Esophagus muscularis mucosa (tissue), 4 donors: ENCODE measurements at places on chromosomes 16 and 17. TPM values are rescaled to one million over a fixed set of nuclear protein-coding genes. Genes with fewer than 3 reads are reported as not detected.

Gene C17orf78
- total RNA-seq = not detected

DNA sequence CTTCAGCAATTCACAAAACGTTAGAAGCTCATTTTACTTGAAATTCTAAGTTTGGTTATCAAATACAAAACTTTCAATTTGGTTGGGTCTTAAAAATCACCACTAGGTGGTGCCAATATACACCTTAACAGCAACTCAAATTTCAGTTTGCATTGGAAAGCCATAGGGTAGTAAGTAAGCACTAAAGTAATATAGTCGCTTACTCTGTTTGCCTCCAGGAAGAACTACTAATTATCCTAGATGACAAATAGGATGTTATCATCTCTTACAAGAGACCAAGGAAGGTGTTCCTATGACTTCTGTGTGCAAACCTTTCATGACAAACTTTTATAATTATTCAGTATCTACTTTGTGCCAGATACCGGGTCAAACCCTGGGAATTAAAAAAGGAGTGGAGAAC, 93.3 kb downstream of the MYO1D start:
- H3K4me3 ChIP-seq = no peak overlapping the region
- DNase-seq = no peak
- no peaks in the 10 kb centered on the region for H3K36me3 ChIP-seq
- H3K4me1 ChIP-seq = no peaks in the 10 kb centered on the region
- H3K27me3 ChIP-seq = no peaks in the 10 kb centered on the region

GRCh38 chr17:79231766-79232287, 157.2 kb downstream of the ENGASE start:
- no peaks in the 10 kb centered on the region for H3K4me1 ChIP-seq
- H3K27ac ChIP-seq = no peak overlapping the region
- no peaks in the 10 kb centered on the region for H3K27me3 ChIP-seq
- H3K4me3 ChIP-seq = no peak overlapping the region

- H3K4me1 ChIP-seq = peaks cover 6% of the 10 kb centered on the region
- no peak for DNase-seq
- H3K36me3 ChIP-seq = no peaks in the 10 kb centered on the region
- H3K27ac ChIP-seq = no peak overlapping the region
- no peaks in the 10 kb centered on the region for H3K27me3 ChIP-seq
- no peak overlapping the region for H3K4me3 ChIP-seq
Observed at GRCh38 chr16:78460428-78460827, 361.0 kb downstream of the WWOX start.

Gene HSPB9
- 0.26 TPM for total RNA-seq

DNA sequence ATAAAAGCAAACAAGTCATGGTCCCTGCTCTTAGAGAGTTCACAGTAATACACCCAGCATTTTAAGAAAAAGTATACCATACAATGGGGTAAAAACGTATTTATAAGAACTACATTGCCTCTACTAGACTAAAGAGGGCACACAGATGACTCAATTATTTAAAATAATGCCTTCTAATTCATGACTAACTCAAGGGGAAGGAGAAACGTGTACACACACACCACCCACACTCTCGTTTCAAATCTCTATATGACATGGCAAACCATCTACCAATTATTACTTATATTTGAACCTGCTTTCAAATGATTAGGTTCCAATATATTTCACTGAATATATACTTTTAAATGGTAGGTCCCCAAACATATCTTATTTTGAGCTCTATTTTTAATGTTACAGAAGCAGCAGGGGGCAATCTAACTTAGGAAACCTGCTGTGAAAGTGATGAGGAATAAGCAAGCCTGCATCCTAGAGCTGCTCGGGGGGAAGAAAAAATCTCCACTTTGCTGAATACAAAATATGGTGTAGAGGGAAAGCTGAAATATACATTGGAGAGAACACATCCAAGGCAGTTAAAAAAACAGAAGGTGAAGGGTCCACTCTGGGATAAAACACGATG, 232.4 kb upstream of the PSMD7 start:
- no peak for DNase-seq
- H3K27me3 ChIP-seq = no peaks in the 10 kb centered on the region
- H3K4me1 ChIP-seq = no peaks in the 10 kb centered on the region

GRCh38 chr17:29722411-29723198, 99.9 kb upstream of the CORO6 start:
- H3K4me1 ChIP-seq = peaks cover 45% of the 10 kb centered on the region
- peak overlapping the region; percentile 76 for H3K27ac ChIP-seq
- no peaks in the 10 kb centered on the region for H3K36me3 ChIP-seq
- no peaks in the 10 kb centered on the region for H3K27me3 ChIP-seq
- peak; percentile 92 for DNase-seq

Gene C17orf100
- 0.84 TPM for total RNA-seq

DNA sequence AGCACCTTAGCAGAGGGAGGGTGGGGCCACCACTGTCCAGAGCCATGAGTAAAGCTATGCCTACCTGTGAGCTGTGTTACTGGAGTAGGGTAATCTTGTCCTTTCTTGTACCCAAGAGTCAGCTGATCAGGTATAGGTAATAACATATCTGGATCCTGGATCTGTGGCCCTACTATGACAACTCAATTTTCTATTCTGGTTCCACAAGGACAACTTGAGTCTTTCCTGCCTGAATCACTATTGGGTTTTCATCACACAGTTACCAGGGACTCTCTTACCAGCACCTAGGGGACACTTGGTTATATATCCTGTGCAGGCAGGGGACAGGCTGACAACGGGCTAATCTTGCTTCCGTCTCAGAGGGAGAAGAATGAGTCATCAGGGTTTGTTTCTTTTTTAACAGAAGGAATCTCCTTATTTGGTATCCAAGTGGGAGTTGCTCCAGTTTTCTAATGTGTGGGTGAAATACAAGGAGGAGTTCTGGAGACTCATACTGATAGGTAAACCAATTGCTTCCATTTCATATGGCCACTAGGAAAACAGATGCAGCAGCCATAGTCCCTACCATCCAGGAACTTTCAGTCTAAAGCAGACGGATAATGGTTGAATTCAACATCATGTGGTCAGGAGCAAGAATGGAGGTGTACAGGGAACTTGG, 6.8 kb downstream of the ZNF267 start:
- H3K27ac ChIP-seq = peak overlapping the region; percentile 64
- no peak overlapping the region for H3K4me3 ChIP-seq
- no peaks in the 10 kb centered on the region for H3K27me3 ChIP-seq
- no peak for DNase-seq
- peaks cover 11% of the 10 kb centered on the region for H3K36me3 ChIP-seq
